ENCODE measurements at places on chromosomes 5 and 9. TPM values are rescaled to one million over a fixed set of nuclear protein-coding genes. Genes with fewer than 3 reads are reported as not detected.

The POLR3G gene
- total RNA-seq = 3.0 TPM

The MEGF10 gene
- not detected for total RNA-seq

GRCh38 chr9:117783828-117784227 lies 79.6 kb downstream of the TLR4 start:
- H3K4me1 ChIP-seq = peaks cover 12% of the 10 kb centered on the region
- H3K27ac ChIP-seq = no peak overlapping the region
- DNase-seq = peak; percentile 51
- H3K4me3 ChIP-seq = no peak overlapping the region

DNA sequence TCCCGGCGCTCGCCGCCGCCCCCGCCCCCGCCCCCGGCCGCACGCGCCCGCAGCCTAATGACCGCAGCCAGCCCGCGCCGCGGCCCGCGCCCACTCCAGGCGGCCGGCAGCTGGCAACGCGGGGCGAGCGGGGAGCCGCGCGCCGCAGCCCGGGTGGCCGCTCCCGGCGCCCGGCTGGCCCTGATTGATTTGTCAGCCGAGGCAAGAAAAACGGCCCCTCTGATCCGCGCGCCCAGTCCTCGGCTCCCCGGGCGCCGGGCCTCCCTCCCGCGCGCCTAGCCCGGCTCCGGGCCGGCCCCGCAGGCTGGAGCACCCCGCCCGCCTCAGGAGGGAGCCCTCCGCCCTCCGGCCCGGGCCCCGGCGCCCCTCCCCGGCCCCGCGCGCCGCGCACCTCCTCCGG lies 11.9 kb upstream of the LHX2 start:
- peaks cover 32% of the 10 kb centered on the region for H3K4me1 ChIP-seq
- no peak for DNase-seq
- H3K27me3 ChIP-seq = peaks cover 89% of the 10 kb centered on the region
- no peak overlapping the region for H3K4me3 ChIP-seq
- H3K36me3 ChIP-seq = peaks cover 1% of the 10 kb centered on the region
- H3K27ac ChIP-seq = no peak overlapping the region

The CDC20B gene
- 0.12 TPM for total RNA-seq

The CFAP77 gene
- total RNA-seq = not detected

The RFX3 gene
- total RNA-seq = 11.8 TPM

The CDX1 gene
- total RNA-seq = not detected

The IL4 gene
- not detected for total RNA-seq

DNA sequence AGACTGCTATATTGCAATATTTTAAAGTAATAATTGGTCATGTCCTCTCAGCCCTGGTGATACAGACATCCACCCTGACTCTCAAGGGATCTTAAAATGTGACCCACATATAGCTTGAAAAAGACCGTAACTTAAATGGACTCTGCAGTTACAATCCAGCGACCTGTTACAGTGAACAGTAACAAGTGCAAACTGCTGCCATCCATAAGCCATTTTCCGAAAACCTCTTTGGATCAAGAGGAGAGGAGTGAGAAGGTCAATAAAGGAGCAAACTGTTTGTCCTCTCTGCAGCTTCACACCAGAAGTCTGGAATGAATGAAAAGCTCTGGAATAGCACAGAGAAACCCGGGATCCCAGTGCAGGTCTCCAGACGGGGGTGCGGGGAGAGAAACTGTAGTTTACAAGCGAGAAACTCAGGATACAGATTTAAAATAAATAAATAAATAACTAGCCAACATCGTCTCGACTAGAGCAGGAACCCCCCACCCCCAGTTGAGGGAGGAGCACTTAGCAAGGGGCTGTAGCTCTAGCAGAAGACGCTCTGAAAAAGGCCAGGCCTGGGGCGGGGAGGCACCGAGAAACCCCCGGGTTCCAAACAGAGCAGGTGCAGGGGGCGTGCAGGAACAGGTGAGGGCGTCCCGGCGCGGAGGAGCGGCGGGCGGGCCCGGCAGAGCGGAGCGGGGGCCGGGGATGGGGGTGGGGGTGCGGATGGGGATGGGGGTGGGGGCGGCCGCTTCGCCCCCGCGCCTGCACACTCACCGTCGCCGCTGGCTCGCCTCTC lies 572 bp downstream of the ZDHHC21 start:
- peak; percentile 34 for DNase-seq
- H3K27me3 ChIP-seq = peaks cover 9% of the 10 kb centered on the region
- peaks cover 31% of the 10 kb centered on the region for H3K4me1 ChIP-seq
- peak overlapping the region; percentile 89 for H3K4me3 ChIP-seq
- peak overlapping the region; percentile 92 for H3K27ac ChIP-seq

GRCh38 chr5:36662291-36662851 lies 56.0 kb downstream of the SLC1A3 start:
- no peak for DNase-seq
- H3K27ac ChIP-seq = no peak overlapping the region
- no peak overlapping the region for H3K4me3 ChIP-seq
- H3K4me1 ChIP-seq = no peaks in the 10 kb centered on the region
- H3K36me3 ChIP-seq = no peaks in the 10 kb centered on the region

The PCDHGB1 gene
- not detected for total RNA-seq

GRCh38 chr5:119439140-119439631 lies 13.1 kb upstream of the HSD17B4 start:
- H3K27ac ChIP-seq = no peak overlapping the region
- H3K4me1 ChIP-seq = peaks cover 12% of the 10 kb centered on the region
- peaks cover 37% of the 10 kb centered on the region for H3K27me3 ChIP-seq
- DNase-seq = no peak
- no peaks in the 10 kb centered on the region for H3K36me3 ChIP-seq

- H3K4me3 ChIP-seq = no peak overlapping the region
- DNase-seq = no peak
- H3K27ac ChIP-seq = no peak overlapping the region
- no peaks in the 10 kb centered on the region for H3K36me3 ChIP-seq
These were observed 62.1 kb downstream of the TMOD1 start for GRCh38 chr9:97563458-97564135.

- H3K4me3 ChIP-seq = no peak overlapping the region
- no peak for DNase-seq
- no peaks in the 10 kb centered on the region for H3K36me3 ChIP-seq
- no peaks in the 10 kb centered on the region for H3K27me3 ChIP-seq
- H3K27ac ChIP-seq = no peak overlapping the region
These were observed 283.8 kb downstream of the FBXL7 start for GRCh38 chr5:15783734-15784133.

The MARCHF11 gene
- not detected for total RNA-seq

GRCh38 chr9:78038620-78039300 lies 7.1 kb upstream of the GNAQ start:
- H3K4me3 ChIP-seq = no peak overlapping the region
- peaks cover 22% of the 10 kb centered on the region for H3K4me1 ChIP-seq
- no peak for DNase-seq
- H3K27me3 ChIP-seq = peaks cover 6% of the 10 kb centered on the region
- H3K27ac ChIP-seq = no peak overlapping the region

- H3K27me3 ChIP-seq = no peaks in the 10 kb centered on the region
- H3K4me3 ChIP-seq = no peak overlapping the region
- peaks cover 49% of the 10 kb centered on the region for H3K4me1 ChIP-seq
- H3K36me3 ChIP-seq = peaks cover 12% of the 10 kb centered on the region
- H3K27ac ChIP-seq = no peak overlapping the region
These were observed 20.8 kb downstream of the B4GALT1 start for GRCh38 chr9:33146298-33146697.

DNA sequence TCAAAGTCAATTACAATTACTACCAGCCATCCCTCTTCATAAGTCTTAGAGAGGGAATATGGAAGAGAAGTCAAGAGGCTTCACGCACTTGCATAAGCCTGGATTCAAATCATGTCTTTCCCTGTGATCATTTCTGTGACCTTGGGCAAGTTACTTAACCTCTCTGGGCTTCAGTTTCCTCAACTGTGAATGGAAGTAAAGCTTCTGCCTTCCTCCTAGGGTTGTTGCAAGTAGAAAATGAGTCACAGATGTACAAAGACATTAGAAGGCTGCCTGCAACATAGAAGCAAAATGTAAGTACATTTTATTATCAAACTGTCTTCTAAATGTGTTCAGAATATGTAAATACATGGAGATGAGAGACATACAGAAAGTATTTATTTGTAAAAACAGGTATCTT lies 42.3 kb upstream of the SEMA6A start:
- H3K4me3 ChIP-seq = no peak overlapping the region
- H3K27ac ChIP-seq = no peak overlapping the region
- H3K4me1 ChIP-seq = no peaks in the 10 kb centered on the region
- H3K27me3 ChIP-seq = no peaks in the 10 kb centered on the region
- H3K36me3 ChIP-seq = no peaks in the 10 kb centered on the region
- no peak for DNase-seq

The FAM219A gene
- 11.6 TPM for total RNA-seq

The CYLC2 gene
- total RNA-seq = not detected

GRCh38 chr5:96222129-96222528 lies 210.9 kb downstream of the PCSK1 start:
- peaks cover 2% of the 10 kb centered on the region for H3K27me3 ChIP-seq
- DNase-seq = no peak
- no peak overlapping the region for H3K4me3 ChIP-seq
- H3K27ac ChIP-seq = no peak overlapping the region

DNA sequence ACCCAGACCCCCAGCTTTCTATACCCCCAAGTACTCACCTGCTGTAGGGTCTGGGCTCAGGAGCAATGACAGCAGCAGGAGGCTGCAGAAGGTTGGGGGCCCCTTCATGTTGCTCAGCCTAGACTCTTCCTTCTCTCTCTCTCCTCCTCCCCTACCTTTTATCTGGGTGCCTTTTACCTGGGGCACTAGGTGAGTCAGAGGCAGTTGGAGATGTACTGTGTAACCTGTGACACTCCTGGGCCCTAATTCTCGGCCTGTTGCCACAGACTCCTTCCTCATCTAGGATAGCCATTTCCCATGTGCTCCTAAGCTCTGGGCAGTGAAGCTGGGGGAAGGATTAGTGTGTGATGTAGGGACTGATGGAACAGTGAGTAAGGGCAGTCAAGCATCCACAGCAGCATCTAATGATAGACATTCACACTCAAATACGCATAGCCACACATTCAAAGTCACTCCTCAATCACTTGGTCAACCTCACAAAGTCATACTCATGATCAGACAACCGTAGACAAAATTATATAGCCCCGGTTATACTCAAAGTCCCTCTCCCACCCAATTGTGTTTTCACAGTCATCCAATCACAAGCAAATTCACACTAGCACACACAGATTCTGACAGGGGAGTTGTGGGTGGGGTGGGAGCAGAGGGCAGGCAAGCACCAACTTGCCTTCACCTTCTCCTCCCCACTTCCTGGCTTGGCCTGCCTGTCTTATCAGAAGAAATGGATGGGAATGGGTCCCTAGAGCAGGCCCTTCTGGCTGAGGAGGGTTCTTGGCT lies at the start of gene CCL27:
Gene CCL27, minus strand, starts transcription at position 132 of the 777 bp plus-strand sequence. Its CDS starts 24 bp downstream, at position 108.
- no peaks in the 10 kb centered on the region for H3K27me3 ChIP-seq
- no peak for DNase-seq
- H3K4me3 ChIP-seq = peak within 1 kb of the TSS; percentile 17
- peaks cover 54% of the 10 kb centered on the region for H3K4me1 ChIP-seq
- H3K36me3 ChIP-seq = peaks cover 28% of the 10 kb centered on the region

The NR2F1 gene
- total RNA-seq = not detected

DNA sequence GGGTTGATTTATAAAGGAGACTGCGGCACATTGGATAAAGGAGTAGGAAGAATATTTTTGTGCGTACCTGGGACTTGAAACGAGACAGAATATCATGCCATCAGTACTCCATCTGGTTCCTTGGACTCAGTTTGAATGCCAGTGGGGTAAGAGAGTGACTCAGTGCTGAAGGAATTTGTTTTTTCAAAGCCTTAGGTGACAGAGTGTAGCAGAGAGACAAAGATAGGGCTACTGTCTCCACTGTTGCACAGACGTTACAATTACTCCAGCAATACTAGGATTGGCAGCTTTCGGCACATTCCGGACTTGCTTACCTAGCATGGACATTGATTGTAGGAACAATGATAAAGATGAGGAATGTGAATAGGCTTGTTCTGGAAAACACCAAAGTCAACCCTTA lies 250.7 kb downstream of the KCTD16 start:
- H3K36me3 ChIP-seq = no peaks in the 10 kb centered on the region
- H3K27ac ChIP-seq = no peak overlapping the region
- no peaks in the 10 kb centered on the region for H3K27me3 ChIP-seq
- H3K4me3 ChIP-seq = no peak overlapping the region
- no peak for DNase-seq

The ADCY2 gene
- total RNA-seq = not detected

DNA sequence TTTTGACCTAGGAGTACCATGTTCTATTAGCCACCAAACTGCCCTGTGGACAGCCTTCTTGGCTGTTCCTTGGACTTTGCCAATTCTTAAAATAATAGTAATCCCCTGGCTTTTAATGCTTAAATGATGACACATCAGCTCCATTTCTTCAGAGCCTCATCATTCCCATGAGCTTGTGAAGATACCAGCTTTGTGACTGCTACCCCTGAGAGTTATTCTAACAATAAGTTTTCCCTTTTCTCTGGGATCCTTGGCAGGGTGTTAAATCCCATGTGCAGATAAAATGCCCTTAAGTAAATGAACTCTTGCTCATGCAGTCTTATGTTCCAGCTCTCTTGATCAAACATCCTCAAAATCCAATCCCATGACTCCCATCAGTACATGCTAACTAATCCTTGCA lies 415.3 kb downstream of the CETN3 start:
- no peak overlapping the region for H3K4me3 ChIP-seq
- no peak for DNase-seq
- no peaks in the 10 kb centered on the region for H3K27me3 ChIP-seq

- no peak for DNase-seq
- no peak overlapping the region for H3K27ac ChIP-seq
- no peaks in the 10 kb centered on the region for H3K4me1 ChIP-seq
- no peak overlapping the region for H3K4me3 ChIP-seq
- no peaks in the 10 kb centered on the region for H3K36me3 ChIP-seq
These were observed 46.3 kb downstream of the MAP1B start for GRCh38 chr5:72153551-72153950.

DNA sequence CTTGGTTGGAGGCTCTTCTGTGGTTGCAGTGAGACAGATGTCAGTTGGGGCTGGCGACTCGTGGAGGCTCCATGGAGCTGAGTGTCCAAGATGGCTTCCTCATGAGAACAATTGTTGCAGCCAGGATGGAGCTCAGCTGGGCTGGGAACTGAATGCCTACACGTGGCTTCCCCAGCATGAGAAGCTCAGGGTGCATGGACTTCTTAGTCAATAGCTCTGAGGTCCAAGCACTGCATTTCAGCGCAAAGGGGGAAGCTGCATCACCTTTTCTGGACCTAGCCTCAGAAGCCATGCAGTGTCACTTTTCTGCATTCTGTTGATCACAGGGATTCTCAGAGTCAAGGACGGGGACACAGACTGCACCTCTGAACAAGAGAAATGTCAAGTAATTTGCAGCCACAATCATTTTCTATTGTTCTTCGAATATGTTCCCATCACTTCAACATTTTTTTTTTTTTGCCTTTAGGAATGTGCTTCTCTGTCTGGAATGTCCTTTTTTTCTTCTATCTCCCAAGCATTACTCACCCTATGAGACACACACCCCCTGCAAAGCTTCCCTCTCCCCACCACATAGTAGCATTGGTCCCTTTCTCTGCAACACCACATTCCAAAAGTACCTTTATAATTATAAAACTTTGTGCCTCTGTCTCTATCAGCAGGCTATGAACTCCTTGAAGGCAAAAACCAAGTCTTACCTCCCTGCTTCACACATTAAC lies 57.5 kb upstream of the STK32A start:
- H3K4me3 ChIP-seq = no peak overlapping the region
- H3K27me3 ChIP-seq = peaks cover 2% of the 10 kb centered on the region
- DNase-seq = no peak
- no peak overlapping the region for H3K27ac ChIP-seq
- no peaks in the 10 kb centered on the region for H3K36me3 ChIP-seq

The SOHLH1 gene
- total RNA-seq = not detected
